ENCODE measurements at places on chromosomes 6 and 20. TPM values are rescaled to one million over a fixed set of nuclear protein-coding genes. Genes with fewer than 3 reads are reported as not detected.

The PAK5 gene
- not detected for total RNA-seq

The GLO1 gene
- 254 TPM for total RNA-seq

The TMEM151B gene
- not detected for total RNA-seq

The FAM83B gene
- not detected for total RNA-seq

The ARMC12 gene
- total RNA-seq = not detected

The NTSR1 gene
- not detected for total RNA-seq

The SRSF12 gene
- 2.8 TPM for total RNA-seq

The OR12D3 gene
- not detected for total RNA-seq

DNA sequence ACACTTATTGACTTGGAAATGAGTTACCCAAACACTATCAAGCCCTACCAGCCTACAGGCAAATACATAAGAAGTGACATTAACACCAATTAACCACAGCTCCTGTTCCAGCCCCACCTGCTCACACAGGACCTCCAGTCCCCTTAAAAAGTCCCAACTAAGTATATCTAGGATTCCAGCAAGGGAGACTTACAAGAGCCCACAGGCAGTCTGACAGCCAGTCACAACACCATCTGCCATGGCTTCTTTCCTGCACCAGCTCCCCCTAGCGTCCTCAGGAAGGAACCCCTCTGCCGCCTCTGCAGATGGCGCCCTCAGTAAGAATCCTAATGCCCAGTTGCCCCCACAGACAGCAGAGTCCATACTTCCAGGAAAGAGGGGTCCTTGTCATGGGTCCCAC lies 122.1 kb downstream of the HIVEP2 start:
- no peak overlapping the region for H3K4me3 ChIP-seq
- peaks cover 12% of the 10 kb centered on the region for H3K4me1 ChIP-seq
- H3K36me3 ChIP-seq = no peaks in the 10 kb centered on the region
- no peaks in the 10 kb centered on the region for H3K27me3 ChIP-seq
- H3K27ac ChIP-seq = no peak overlapping the region
- DNase-seq = no peak

GRCh38 chr6:14224359-14225103 lies 107.0 kb downstream of the CD83 start:
- H3K27me3 ChIP-seq = no peaks in the 10 kb centered on the region
- no peak overlapping the region for H3K27ac ChIP-seq
- DNase-seq = no peak
- H3K4me3 ChIP-seq = no peak overlapping the region
- no peaks in the 10 kb centered on the region for H3K4me1 ChIP-seq

DNA sequence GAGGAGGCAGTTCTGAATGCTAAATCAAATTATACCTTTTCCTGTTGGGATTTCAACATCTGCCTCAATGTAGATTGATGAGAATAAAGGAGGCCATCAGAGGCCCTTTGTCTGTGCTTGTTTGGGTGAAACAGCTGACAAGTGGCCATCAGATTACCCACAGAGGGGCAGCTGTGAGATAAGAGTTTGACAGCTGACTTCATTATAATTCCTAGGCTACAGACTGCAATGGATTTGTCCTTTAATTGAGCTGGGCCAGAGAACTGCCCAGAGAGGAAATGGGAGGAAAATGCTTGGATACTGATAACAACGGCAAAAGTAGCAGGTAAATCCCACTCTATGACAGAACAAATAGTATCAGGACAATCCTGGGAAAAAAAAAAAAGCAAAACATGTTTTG lies 649.4 kb downstream of the HDGFL1 start:
- no peaks in the 10 kb centered on the region for H3K4me1 ChIP-seq
- no peak overlapping the region for H3K4me3 ChIP-seq
- DNase-seq = no peak
- no peaks in the 10 kb centered on the region for H3K36me3 ChIP-seq
- H3K27ac ChIP-seq = no peak overlapping the region
- H3K27me3 ChIP-seq = no peaks in the 10 kb centered on the region

GRCh38 chr6:30263734-30264133 lies 50.5 kb upstream of the TRIM26 start:
- H3K27me3 ChIP-seq = no peaks in the 10 kb centered on the region
- H3K27ac ChIP-seq = peak overlapping the region; percentile 43
- peak; percentile 70 for DNase-seq
- H3K36me3 ChIP-seq = no peaks in the 10 kb centered on the region
- peaks cover 35% of the 10 kb centered on the region for H3K4me1 ChIP-seq
- no peak overlapping the region for H3K4me3 ChIP-seq

DNA sequence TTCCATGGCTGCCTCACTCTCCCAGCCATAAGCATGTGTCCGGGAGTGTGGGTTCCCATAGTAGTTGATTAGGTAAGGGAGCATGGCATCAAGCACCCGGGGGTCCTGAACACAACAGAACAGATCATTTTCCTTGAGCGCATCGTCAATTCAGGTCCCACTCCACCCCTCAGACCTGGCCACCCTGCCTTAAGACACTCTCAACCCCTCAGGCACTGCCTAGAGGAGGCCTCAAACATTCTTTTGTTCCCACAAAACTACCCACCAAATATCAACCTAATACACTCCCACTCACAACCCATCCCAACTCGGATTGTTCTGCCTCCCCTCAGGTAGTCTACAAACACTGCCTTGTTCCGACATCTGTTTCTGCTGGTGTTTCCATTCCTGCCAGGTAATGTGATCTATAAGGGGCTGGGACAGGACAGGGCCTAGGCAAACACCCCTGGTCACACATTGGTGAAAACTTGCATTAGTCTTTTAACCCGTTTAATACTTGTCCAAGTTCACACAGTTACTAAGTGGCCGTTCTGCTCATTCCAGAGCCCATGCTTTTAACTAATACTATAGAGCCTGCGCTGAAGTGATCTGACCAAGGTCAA lies 1.4 kb downstream of the NFS1 start:
- H3K27ac ChIP-seq = no peak overlapping the region
- H3K4me3 ChIP-seq = no peak overlapping the region
- no peaks in the 10 kb centered on the region for H3K27me3 ChIP-seq
- H3K36me3 ChIP-seq = peaks cover 46% of the 10 kb centered on the region
- H3K4me1 ChIP-seq = peaks cover 16% of the 10 kb centered on the region

- no peak for DNase-seq
- no peak overlapping the region for H3K4me3 ChIP-seq
- no peaks in the 10 kb centered on the region for H3K36me3 ChIP-seq
- no peaks in the 10 kb centered on the region for H3K27me3 ChIP-seq
Measured at GRCh38 chr6:141969201-141969600, 163.5 kb upstream of the GJE1 start.

DNA sequence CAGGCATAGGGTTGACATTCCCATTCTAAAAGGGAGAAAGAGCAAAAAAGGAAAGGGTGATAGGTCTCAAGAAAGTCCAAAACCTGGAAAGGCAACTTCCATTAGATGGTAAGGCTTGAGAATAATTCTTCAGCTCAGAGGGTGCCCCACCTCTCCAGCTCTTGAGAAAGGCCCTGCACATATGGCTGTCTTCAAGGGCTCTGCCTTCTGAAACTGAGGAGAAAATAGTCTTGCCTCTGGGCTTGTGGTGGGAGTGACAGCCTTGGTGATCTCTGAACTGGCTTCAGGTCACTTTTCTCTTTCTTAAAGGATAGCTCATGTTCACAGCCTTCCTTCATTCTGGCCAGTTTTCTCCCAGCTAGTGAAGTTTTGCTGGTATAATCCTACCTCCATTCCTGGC lies 35.6 kb upstream of the NR2E1 start:
- no peaks in the 10 kb centered on the region for H3K36me3 ChIP-seq
- no peak for DNase-seq
- no peak overlapping the region for H3K4me3 ChIP-seq
- H3K27ac ChIP-seq = no peak overlapping the region
- 0 out of 2 replicates have a peak, but pooled peaks cover 3% of the 10 kb centered on the region for H3K27me3 ChIP-seq

- no peak overlapping the region for H3K27ac ChIP-seq
- no peak overlapping the region for H3K4me3 ChIP-seq
- no peaks in the 10 kb centered on the region for H3K36me3 ChIP-seq
- H3K27me3 ChIP-seq = peaks cover 12% of the 10 kb centered on the region
- H3K4me1 ChIP-seq = no peaks in the 10 kb centered on the region
Measured at GRCh38 chr20:21528870-21529269, 15.0 kb upstream of the NKX2-2 start.

- H3K36me3 ChIP-seq = no peaks in the 10 kb centered on the region
- H3K27me3 ChIP-seq = no peaks in the 10 kb centered on the region
- no peak overlapping the region for H3K27ac ChIP-seq
Measured at GRCh38 chr20:44423480-44423879, 52.2 kb upstream of the TTPAL start.

GRCh38 chr6:87139236-87139635 lies 16.1 kb upstream of the ZNF292 start:
- no peak overlapping the region for H3K4me3 ChIP-seq
- peak; percentile 29 for DNase-seq
- H3K27me3 ChIP-seq = 0 out of 2 replicates have a peak, but pooled peaks cover 7% of the 10 kb centered on the region
- no peaks in the 10 kb centered on the region for H3K4me1 ChIP-seq
- H3K27ac ChIP-seq = no peak overlapping the region

GRCh38 chr20:14845199-14846160 lies 508.1 kb upstream of the FLRT3 start:
- no peaks in the 10 kb centered on the region for H3K27me3 ChIP-seq
- no peaks in the 10 kb centered on the region for H3K36me3 ChIP-seq
- DNase-seq = no peak
- no peak overlapping the region for H3K27ac ChIP-seq
- H3K4me1 ChIP-seq = no peaks in the 10 kb centered on the region
- no peak overlapping the region for H3K4me3 ChIP-seq

DNA sequence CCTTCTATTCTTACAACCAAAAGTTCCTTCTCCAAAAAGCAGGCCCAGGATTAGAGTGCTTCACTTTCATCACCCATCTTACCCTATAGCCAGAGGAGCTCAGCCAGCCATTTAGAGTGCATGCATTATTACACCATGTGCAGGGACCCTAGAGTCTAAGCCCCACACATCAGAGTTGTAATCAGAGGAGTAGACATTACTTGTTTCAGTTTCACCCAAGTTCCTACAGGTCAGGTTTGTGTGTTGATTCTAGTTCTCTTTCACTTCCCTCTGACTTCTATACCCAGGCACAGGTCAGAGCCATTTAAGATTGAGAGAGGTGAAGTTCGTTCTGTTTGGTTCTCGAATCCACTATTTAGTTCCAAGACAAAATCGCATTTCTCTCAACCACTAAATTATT lies 16.3 kb upstream of the ARFGEF3 start:
- H3K27ac ChIP-seq = no peak overlapping the region
- no peaks in the 10 kb centered on the region for H3K36me3 ChIP-seq
- H3K4me1 ChIP-seq = no peaks in the 10 kb centered on the region
- no peak for DNase-seq
- peaks cover 4% of the 10 kb centered on the region for H3K27me3 ChIP-seq

- H3K4me3 ChIP-seq = no peak overlapping the region
- H3K27ac ChIP-seq = no peak overlapping the region
- no peak for DNase-seq
- H3K36me3 ChIP-seq = no peaks in the 10 kb centered on the region
Measured at GRCh38 chr20:1868856-1869255, 26.4 kb upstream of the SIRPA start.

- peaks cover 7% of the 10 kb centered on the region for H3K4me1 ChIP-seq
- H3K36me3 ChIP-seq = no peaks in the 10 kb centered on the region
- DNase-seq = no peak
- no peak overlapping the region for H3K4me3 ChIP-seq
Measured at GRCh38 chr20:44684047-44684967, 30.9 kb upstream of the CCN5 start.

GRCh38 chr6:108574457-108575141 lies 13.9 kb downstream of the FOXO3 start:
- no peak for DNase-seq
- no peak overlapping the region for H3K4me3 ChIP-seq
- no peak overlapping the region for H3K27ac ChIP-seq
- peaks cover 48% of the 10 kb centered on the region for H3K36me3 ChIP-seq
- no peaks in the 10 kb centered on the region for H3K27me3 ChIP-seq

GRCh38 chr20:22684763-22685443 lies 100.5 kb upstream of the FOXA2 start:
- no peaks in the 10 kb centered on the region for H3K36me3 ChIP-seq
- H3K27ac ChIP-seq = no peak overlapping the region
- H3K4me3 ChIP-seq = no peak overlapping the region
- H3K27me3 ChIP-seq = no peaks in the 10 kb centered on the region
- H3K4me1 ChIP-seq = peaks cover 5% of the 10 kb centered on the region

GRCh38 chr20:16505894-16506293 lies 67.4 kb downstream of the KIF16B start:
- no peak overlapping the region for H3K27ac ChIP-seq
- H3K27me3 ChIP-seq = no peaks in the 10 kb centered on the region

GRCh38 chr6:170164271-170164900 lies 126.5 kb downstream of the DLL1 start:
- H3K4me1 ChIP-seq = no peaks in the 10 kb centered on the region
- no peak for DNase-seq
- H3K27ac ChIP-seq = no peak overlapping the region
- no peaks in the 10 kb centered on the region for H3K27me3 ChIP-seq
- no peaks in the 10 kb centered on the region for H3K36me3 ChIP-seq
- no peak overlapping the region for H3K4me3 ChIP-seq

DNA sequence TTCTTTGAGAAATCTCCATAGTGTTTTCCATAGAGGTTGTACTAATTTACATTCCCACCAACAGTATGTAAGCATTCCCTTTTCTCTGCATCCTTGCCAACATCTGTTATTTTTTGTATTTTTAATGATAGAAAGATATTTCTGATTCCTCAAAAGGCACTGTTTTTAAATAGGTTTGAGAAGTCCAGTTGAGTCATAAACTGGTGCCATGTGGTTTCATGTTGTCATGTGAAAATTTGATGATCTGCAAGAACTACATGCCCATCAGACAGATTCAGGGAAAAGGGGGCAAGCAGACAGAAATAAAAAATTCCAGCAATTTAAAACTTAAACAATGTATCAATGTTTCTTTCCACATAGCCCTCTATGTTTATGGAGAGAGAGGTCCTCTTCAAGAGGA lies 227.5 kb downstream of the KCNQ5 start:
- no peaks in the 10 kb centered on the region for H3K27me3 ChIP-seq
- no peaks in the 10 kb centered on the region for H3K4me1 ChIP-seq
- DNase-seq = no peak
- H3K4me3 ChIP-seq = no peak overlapping the region
- H3K27ac ChIP-seq = no peak overlapping the region
- H3K36me3 ChIP-seq = no peaks in the 10 kb centered on the region

All from SJSA1 (cell line).